ENCODE measurements at places on chromosomes 11 and 22.

DNA sequence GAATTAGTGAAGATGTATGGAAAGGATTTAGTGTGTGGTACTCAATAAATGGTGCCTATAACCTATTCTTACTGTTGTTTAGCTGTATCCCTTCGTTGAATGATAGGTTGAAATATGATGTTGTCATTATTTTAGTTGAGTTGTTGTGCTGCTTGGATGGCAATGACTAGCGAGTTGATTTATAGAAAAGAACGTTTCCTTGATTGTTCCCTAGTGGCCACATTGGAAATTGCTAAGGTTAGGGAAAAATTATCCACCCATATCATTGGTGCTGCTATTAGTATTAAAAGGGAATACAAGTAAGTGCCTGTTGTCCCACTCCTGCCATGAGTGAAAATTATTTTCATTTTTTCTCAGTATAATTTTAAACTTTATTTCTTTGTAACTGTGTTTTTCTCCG is 14.5 kb downstream of the EMSY start:
- peak; percentile 57 for DNase-seq

- DNase-seq: no peak
These were observed 6.4 kb downstream of the BIRC3 start for GRCh38 chr11:102323542-102324251.

DNA sequence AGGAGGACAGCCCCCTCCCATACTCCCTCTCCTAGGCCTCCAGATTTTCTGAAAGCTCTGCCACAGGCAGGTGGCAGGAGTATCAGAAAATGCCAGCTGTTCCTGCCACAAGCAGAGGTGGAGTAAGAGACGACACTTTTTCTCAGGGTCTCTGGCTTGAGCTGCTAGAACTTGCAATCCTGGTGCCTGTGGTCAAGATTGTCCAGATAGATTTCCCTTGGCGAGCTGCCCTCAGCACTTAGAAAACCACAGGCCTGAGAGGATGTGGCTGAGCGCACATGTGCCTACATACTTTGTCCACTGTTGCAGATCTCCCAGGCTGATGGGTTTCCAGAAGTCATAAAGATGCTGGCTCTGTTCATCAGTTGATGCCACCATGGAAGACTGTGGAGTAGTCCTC is 65.7 kb upstream of the NAV2 start:
- peak; percentile 24 for DNase-seq

- DNase-seq: no peak
These were observed 31.8 kb downstream of the YPEL1 start for GRCh38 chr22:21703684-21704316.

GRCh38 chr11:64772303-64773018 is 5.9 kb downstream of the SF1 start:
- DNase-seq: no peak

DNA sequence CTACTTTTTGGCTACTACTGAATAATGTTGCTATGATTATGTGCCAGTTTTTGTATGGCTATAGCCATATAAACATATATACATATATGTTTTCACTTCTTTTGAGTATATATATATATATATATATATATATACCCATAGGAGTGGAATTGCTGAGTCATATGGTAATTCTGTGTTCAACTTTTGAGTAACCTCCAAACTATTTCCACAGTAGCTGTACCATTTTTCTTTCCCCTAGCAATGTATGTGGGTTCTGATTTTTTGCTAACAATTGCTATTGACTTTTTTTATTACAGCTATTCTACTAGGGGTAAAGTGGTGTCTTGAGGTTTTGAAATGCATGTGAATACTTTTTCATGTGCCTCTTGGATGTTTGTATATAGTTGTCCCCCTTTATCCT is 30.4 kb downstream of the CBL start:
- no peak for DNase-seq

DNA sequence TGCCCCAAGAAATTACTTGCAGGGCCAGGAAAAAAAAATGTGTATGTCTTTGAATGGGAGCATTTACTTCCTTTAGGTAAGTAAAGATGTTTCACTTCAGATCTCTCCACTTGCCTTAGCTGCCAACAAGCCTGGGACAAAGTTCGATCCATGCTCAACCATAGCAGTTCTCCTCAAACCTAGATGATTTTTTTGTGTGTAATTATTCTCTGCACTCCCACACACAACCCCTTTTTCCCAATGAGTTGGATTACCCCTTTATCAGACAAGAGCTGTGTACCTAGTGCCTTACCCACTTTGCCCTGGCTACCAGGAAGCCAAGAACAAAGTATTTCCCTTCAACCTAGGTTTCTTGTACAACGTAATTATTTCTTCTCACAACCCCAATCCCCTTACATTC is 35.6 kb downstream of the TPBGL start:
- peak; percentile 92 for DNase-seq

Data from DMS53 (cell line).